B cell (primary cell): ENCODE measurements at places on chromosomes 3 and 15. TPM values are rescaled to one million over a fixed set of nuclear protein-coding genes. Genes with fewer than 3 reads are reported as not detected.
A peak's percentile ranks its signal among the peaks of the same experiment; 100 is the strongest.

The TTBK2 gene
- 4.3 and 7.2 TPM in 2 replicates for polyA plus RNA-seq

The CCR1 gene
- polyA plus RNA-seq: 0.39 and 0.54 TPM in 2 replicates

The ACTC1 gene
- polyA plus RNA-seq: not detected in 2 replicates

The LARP6 gene
- not detected in 2 replicates for polyA plus RNA-seq

The NR1I2 gene
- polyA plus RNA-seq: 0.30 and 0.52 TPM in 2 replicates

The PML gene
- 59.2 and 59.6 TPM in 2 replicates for polyA plus RNA-seq

The CNTN3 gene
- not detected in 2 replicates for polyA plus RNA-seq

The GOLGA6D gene
- 0.04 TPM in 1 of 2 replicates, not detected in the other for polyA plus RNA-seq

The SMCO1 gene
- not detected in 2 replicates for polyA plus RNA-seq

GRCh38 chr15:79593119-79593869, 161.2 kb downstream of the MINAR1 start:
- peaks cover 9% of the 10 kb centered on the region for H3K27me3 ChIP-seq
- no peaks in the 10 kb centered on the region for H3K36me3 ChIP-seq
- no peaks in the 10 kb centered on the region for H3K4me1 ChIP-seq

- no peaks in the 10 kb centered on the region for H3K27me3 ChIP-seq
- no peaks in the 10 kb centered on the region for H3K36me3 ChIP-seq
- no peaks in the 10 kb centered on the region for H3K4me1 ChIP-seq
- H3K27ac ChIP-seq: no peak overlapping the region
Observed at GRCh38 chr3:34132069-34132692, 333.8 kb downstream of the PDCD6IP start.

DNA sequence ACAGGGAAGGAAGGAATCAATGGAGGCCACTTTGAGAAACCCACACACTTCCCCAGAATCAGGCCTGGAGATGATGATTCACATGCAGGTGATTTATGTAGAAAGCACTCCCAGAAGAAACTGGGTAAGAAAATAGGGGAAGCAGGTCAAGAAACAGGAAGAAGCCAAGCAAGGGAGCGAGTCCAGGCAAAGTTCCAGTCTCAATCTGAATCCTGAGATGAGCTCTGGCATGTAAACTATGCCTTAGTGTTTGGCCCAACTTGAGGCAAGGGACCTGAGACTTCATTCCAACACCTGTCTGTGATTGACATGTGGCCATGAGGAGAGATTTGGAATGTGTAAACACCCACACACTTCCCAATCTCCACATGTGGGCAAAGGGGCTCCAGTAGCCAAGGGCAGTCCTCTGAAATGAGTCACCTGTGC, 61.6 kb upstream of the CTNNB1 start:
- no peak overlapping the region for H3K4me3 ChIP-seq
- no peaks in the 10 kb centered on the region for H3K27me3 ChIP-seq
- no peak overlapping the region for H3K27ac ChIP-seq
- no peaks in the 10 kb centered on the region for H3K4me1 ChIP-seq
- DNase-seq: no peak
- no peaks in the 10 kb centered on the region for H3K36me3 ChIP-seq

GRCh38 chr15:31558840-31559239, 232.2 kb downstream of the KLF13 start:
- H3K27me3 ChIP-seq: no peaks in the 10 kb centered on the region
- no peak for DNase-seq
- no peak overlapping the region for H3K27ac ChIP-seq
- H3K36me3 ChIP-seq: no peaks in the 10 kb centered on the region
- no peak overlapping the region for H3K4me3 ChIP-seq

GRCh38 chr3:127483902-127484591, 106.5 kb downstream of the TPRA1 start:
- H3K36me3 ChIP-seq: no peaks in the 10 kb centered on the region
- no peak overlapping the region for H3K27ac ChIP-seq
- peaks cover 15% of the 10 kb centered on the region for H3K27me3 ChIP-seq
- no peak for DNase-seq
- no peak overlapping the region for H3K4me3 ChIP-seq
- H3K4me1 ChIP-seq: no peaks in the 10 kb centered on the region

DNA sequence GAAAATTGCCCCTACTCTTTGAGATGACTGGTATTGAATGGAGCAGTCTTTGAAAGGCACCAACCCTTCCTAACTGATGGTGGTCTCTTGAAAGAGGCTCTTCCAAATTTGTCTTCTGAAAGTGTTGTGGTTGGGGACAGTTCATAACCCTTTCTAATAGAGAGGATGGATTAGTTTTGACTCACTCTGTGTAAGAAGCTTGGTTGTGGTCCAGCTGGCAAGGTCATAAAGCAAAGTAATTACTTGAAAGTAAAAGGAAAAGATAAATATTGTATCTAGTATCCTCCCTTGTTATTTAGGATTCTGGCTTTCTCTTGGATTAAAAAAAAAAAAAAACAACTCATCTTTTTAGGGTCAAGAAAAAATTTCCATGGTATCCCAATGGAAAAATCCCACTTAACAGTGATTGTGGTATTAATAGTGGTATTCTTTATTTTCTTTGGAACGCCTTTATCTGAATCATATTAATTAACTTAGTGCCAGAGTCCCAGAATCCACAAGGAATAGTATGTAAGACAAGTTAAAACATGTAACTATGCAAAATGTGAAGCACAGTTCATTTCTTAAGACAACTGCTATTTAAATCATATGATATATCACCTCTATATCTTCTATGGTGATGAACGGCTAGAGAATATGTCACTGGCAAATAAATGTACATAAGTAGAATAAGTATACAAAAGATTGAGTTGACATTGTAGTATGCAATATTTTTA, 469.3 kb upstream of the CDIN1 start:
- H3K27me3 ChIP-seq: no peaks in the 10 kb centered on the region
- H3K36me3 ChIP-seq: no peaks in the 10 kb centered on the region
- no peaks in the 10 kb centered on the region for H3K4me1 ChIP-seq
- no peak overlapping the region for H3K4me3 ChIP-seq

- no peaks in the 10 kb centered on the region for H3K36me3 ChIP-seq
- no peaks in the 10 kb centered on the region for H3K27me3 ChIP-seq
- H3K4me3 ChIP-seq: no peak overlapping the region
- DNase-seq: peak; percentile 90
- peaks cover 82% of the 10 kb centered on the region for H3K4me1 ChIP-seq
- peak overlapping the region; percentile 79 for H3K27ac ChIP-seq
Observed at GRCh38 chr3:39255503-39256325, 24.1 kb downstream of the CX3CR1 start.

GRCh38 chr15:61916104-61916503, 144.1 kb downstream of the VPS13C start:
- H3K4me1 ChIP-seq: no peaks in the 10 kb centered on the region
- H3K27ac ChIP-seq: no peak overlapping the region
- peaks cover 64% of the 10 kb centered on the region for H3K36me3 ChIP-seq
- DNase-seq: no peak
- H3K4me3 ChIP-seq: no peak overlapping the region
- no peaks in the 10 kb centered on the region for H3K27me3 ChIP-seq

GRCh38 chr3:31373681-31374080, 159.0 kb upstream of the STT3B start:
- no peaks in the 10 kb centered on the region for H3K4me1 ChIP-seq
- H3K27ac ChIP-seq: no peak overlapping the region
- DNase-seq: no peak
- no peak overlapping the region for H3K4me3 ChIP-seq
- no peaks in the 10 kb centered on the region for H3K27me3 ChIP-seq

GRCh38 chr3:57952208-57952631, 56.0 kb upstream of the FLNB start:
- H3K36me3 ChIP-seq: no peaks in the 10 kb centered on the region
- no peak for DNase-seq
- no peaks in the 10 kb centered on the region for H3K4me1 ChIP-seq
- H3K4me3 ChIP-seq: no peak overlapping the region
- no peaks in the 10 kb centered on the region for H3K27me3 ChIP-seq

DNA sequence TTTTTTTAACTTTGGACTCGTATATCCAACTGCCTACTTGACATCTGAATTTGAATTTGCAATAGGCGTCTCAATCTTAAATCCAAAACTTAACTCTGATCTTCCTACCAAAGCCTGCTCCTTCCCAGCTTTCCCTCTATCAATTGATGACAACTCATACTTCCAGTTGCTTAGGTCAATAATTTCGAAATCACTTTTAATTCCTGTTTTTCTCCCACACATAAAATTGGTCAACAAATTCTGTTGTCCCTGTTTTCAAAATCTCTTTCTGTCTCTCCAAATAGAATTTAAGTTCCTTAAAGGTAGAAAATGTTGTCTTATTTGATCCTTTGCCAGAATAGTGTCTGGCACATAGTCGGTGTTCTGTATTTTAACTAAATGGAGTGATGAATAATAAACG, 332.4 kb downstream of the SATB1 start:
- H3K4me1 ChIP-seq: no peaks in the 10 kb centered on the region
- H3K36me3 ChIP-seq: no peaks in the 10 kb centered on the region
- DNase-seq: no peak
- no peak overlapping the region for H3K4me3 ChIP-seq
- H3K27ac ChIP-seq: no peak overlapping the region
- H3K27me3 ChIP-seq: no peaks in the 10 kb centered on the region

DNA sequence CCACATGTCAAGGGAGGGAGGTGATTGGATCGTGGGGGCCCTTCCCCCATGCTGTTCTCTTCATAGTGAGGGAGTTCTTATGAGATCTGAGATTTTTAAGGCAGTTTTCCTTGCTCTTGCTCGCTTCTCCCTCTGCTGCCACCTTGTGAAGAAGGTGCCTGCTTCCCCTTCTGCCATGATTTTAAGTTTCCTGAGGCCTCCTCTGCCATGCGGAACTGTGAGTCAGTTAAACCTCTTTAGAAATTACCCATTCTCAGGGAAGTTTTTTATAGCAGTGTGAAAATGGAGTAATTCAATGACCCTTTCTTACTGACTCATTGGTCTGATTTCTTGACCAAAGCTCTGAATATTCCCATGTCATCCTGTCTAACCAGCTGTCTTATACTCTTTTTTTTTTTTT, 484.4 kb upstream of the TPRG1 start:
- no peaks in the 10 kb centered on the region for H3K36me3 ChIP-seq
- H3K27ac ChIP-seq: peak overlapping the region; percentile 51
- H3K4me1 ChIP-seq: peaks cover 20% of the 10 kb centered on the region
- H3K4me3 ChIP-seq: no peak overlapping the region
- no peaks in the 10 kb centered on the region for H3K27me3 ChIP-seq

DNA sequence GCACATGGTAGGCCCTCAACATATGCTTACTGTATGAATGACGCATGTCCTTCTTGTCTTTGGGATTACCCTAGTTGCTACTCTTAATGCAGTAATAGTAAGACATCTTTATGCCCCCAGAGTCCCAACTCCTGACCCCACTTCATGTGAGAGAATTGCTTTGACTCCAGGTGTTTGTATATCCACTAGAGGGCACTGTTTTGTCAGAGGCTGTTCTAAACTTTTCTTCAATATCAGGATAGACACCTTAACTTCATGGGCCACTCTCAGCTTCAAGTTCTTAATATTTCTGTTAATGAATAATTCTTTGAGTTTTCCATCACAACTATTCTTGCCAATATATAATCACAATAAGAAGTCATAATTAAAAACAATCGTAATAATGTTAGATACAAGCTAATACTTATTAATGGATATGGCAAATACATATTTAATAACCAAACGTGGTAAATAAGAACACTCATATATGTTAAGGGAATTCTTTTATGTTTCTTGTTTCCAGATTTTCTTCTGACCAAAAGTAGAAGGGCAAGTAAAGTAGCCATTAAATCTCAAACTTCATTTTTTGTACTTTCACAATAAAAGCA, 337.2 kb upstream of the DNAJC19 start:
- no peak overlapping the region for H3K4me3 ChIP-seq
- no peaks in the 10 kb centered on the region for H3K27me3 ChIP-seq
- no peak overlapping the region for H3K27ac ChIP-seq
- no peaks in the 10 kb centered on the region for H3K4me1 ChIP-seq

DNA sequence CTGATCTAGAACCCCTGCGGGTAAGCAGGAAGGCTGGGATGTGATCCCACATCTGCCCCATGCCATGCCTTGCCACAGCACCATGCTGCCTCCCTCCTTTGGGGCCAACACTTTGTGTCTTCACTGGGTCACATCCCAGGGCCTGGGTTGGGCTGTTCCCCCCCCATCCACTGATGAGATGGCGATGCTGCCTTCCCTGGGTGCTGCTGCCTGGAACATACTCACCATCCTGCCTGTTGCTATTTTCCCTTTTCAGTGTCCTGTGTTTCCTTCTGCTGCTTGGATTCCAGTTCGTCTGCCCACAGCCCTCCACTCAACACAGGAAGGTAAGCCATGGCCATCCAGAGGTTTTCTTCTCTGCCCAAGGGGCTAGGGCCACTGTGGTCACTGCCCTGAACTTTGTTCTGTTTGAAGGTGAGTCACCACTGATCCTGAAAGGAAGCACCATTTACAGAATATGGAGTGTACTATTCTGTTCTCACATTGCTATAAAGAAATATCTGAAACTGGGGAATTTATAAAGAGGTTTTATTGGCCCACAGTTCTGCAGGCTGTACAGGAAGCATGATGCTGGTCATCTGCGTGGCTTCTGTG, 39.4 kb downstream of the THSD4 start:
- no peak overlapping the region for H3K27ac ChIP-seq
- no peaks in the 10 kb centered on the region for H3K27me3 ChIP-seq
- DNase-seq: no peak
- H3K4me1 ChIP-seq: no peaks in the 10 kb centered on the region
- H3K4me3 ChIP-seq: no peak overlapping the region
- H3K36me3 ChIP-seq: no peaks in the 10 kb centered on the region

DNA sequence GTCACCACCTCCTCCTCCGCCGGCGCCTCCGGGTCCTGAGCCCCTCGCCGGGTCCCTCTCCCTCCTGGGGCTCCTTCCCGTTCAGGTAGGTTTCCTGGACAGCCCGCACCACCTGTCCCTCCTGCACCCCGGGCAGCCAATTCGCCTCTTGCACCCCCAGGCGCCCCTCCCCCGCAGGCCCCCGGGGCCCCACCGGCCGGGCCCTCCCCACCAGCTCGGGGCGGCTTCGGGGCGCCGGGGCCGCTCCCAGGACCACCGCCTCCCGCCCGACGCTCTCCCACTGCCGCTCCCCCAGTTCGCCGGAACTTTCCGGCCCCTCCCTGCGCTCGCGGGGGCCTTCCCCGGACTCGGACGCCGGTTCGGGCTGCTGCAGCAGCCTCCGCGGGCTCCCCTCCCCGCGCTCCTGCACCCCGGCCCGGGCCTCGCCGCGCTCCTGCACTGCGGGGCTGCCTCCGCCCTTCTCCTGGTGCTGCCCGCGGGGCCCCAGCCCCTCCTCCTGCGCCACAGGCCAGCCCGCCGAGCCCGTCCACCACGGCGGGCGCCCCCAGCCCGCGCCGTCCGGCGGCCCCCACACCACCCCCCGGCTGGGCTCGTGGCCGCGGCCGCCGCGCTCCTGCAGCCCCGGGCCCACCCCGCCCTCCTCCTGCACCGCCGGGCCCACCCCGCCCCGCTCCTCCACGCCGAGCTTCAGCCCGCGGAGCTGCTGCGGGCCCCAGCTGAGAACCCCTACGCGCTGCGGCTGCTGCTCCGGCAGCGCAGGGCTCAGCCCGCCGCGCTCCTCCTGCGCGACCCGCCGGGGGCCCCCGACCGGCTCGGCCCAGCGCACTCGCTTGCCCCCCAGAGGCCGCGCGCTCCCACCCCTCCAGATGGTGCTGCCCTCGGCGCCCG, 587 bp upstream of the TNK2 start:
- H3K36me3 ChIP-seq: no peaks in the 10 kb centered on the region
- peak overlapping the region; percentile 61 for H3K4me3 ChIP-seq
- DNase-seq: peak; percentile 62
- peak overlapping the region; percentile 98 for H3K27ac ChIP-seq
- no peaks in the 10 kb centered on the region for H3K27me3 ChIP-seq
- H3K4me1 ChIP-seq: peaks cover 45% of the 10 kb centered on the region

- peaks cover 14% of the 10 kb centered on the region for H3K36me3 ChIP-seq
- no peak for DNase-seq
- no peaks in the 10 kb centered on the region for H3K27me3 ChIP-seq
- H3K4me3 ChIP-seq: no peak overlapping the region
- H3K27ac ChIP-seq: peak overlapping the region; percentile 18
- H3K4me1 ChIP-seq: peaks cover 53% of the 10 kb centered on the region
Observed at GRCh38 chr15:68785541-68785940, 35.2 kb downstream of the ANP32A start.

- H3K27me3 ChIP-seq: no peaks in the 10 kb centered on the region
- no peak overlapping the region for H3K27ac ChIP-seq
- H3K36me3 ChIP-seq: no peaks in the 10 kb centered on the region
Observed at GRCh38 chr15:67049351-67050044, 15.9 kb upstream of the SMAD3 start.
